Neural progenitor cell (in vitro differentiated cells): ENCODE measurements at places on chromosomes 1 and 21. TPM values are rescaled to one million over a fixed set of nuclear protein-coding genes. Genes with fewer than 3 reads are reported as not detected.

DNA sequence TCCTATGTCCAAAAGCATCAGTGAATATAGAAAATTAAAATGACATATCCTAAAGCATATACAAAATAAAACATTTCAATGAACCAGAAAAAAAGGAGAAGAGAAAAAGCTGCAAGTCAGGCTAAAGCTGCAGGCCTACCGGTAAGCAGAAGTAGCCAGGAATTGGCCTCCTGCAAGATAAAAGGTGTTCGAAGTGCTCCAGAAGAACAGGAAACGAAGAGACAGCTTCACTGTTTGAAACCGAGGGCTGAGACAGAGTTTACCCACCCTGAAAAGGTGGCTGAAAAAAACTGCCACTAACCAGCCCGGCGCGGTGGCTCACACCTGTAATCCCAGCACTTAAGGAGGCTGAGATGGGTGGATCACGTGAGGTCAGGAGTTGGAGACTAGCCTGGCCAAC lies 37.4 kb downstream of the NSL1 start:
- DNase-seq = no peak

DNA sequence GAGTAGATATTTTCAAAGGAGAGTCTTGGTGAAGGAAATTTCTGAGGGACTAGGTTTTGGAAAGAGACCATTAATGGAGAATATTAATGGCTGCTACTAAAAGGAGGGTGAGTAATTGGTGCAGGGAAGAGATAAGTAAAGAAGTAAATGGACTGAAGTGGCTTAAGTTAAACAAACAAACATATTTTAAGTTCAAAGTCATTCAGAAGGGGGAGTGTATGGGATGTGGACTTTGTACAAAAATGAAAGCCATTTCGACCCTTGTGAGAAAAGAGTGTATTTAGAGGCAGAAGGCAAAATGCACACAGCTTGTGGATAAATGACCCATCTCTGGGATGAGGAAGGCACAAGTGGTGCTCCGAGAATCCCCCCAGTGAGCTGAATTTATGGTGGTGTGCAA lies 171.7 kb downstream of the BACH1 start:
- DNase-seq = no peak

- no peak for DNase-seq
Observed at GRCh38 chr1:31215065-31215570, 24.6 kb downstream of the NKAIN1 start.

DNA sequence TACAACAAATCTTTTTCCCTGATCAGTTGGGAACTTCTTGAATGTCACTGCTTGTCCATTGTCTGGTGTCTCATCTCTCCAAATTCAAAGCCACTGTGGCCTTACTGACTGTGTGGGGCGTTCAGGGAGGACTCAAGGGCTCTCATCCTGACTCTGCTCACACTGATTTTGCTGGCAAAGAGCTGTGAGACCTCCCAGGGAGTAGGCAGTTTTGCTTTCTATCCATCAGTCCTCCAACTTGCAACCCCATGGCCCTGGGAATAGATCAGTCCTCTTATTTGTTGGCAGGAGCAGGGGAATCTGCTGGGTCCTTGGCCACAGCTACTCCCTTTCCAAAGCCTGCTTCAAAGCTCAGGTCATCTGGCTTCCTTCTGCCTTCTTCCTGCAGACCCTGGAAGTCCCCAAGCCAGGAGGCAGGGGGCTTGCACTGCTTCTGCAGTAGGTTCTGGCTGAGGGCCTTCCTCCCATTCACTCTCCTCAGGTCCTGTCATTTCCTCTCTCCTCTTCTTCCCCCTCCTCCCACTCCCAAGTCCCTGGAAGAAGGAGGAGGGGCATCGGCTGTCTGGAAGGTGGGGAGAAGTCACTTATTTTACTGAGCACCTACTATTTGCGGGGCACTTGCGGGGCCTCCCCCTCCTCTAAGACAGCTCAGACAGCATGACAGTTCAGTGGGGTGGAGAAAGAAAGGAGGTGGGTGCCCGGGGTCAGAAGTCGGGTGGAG lies 876 bp upstream of the NAV1 start:
- peak; percentile 38 for DNase-seq

GRCh38 chr1:224081604-224082003 lies 32.3 kb upstream of the FBXO28 start:
- DNase-seq = no peak

- no peak for DNase-seq
Observed at GRCh38 chr1:150080784-150081183, 13.2 kb downstream of the VPS45 start.

- DNase-seq = no peak
Observed at GRCh38 chr21:20646431-20647165, 351.6 kb upstream of the NCAM2 start.

DNA sequence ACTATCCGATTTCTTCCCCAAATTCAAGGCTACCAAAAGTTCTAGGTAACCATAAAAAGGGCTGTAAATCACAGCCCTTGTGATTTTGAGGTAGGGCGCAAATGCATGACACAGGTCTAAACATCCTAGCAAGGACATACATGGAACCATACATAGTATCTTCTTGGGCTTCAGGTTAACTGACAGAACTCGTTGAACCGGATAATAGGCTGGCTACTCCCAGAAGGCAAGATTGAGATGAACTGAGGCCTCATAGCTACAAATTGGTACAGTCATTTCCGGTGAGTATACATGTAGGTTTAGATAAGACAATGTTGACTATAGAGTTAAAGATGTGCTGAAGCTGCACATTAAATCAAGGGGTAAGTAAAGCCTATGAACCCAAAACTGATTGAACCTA lies 27.3 kb upstream of the TP53BP2 start:
- DNase-seq = no peak

- DNase-seq = no peak
Observed at GRCh38 chr1:194658090-194658439, 1471.7 kb upstream of the B3GALT2 start.

DNA sequence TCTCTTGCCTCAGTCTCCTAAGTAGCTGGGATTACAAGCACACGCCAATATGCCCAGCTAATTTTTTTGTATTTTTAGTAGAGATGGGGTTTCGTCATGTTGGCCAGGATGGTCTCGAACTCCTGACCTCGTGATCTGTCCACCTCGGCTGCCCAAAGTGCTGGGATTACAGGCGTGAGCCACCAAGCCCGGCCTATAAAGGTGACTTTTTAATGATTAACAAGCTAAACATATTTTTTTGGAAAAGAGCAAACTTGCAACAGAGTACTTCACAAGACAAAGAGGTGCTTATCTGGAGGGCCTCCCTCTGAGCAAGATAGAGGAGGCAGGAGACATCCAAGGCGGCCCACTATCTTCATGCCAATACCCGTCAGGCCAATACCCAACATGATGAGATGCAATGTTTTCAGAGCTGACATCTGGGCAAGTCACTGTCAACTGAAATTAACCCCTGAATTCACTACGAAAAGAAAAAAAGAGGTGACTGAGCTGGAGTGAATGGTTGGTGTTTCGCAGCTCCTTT lies 10.5 kb downstream of the BCAR3 start:
- no peak for DNase-seq

- no peak for DNase-seq
Observed at GRCh38 chr1:84247425-84248220, 53.9 kb upstream of the SAMD13 start.

DNA sequence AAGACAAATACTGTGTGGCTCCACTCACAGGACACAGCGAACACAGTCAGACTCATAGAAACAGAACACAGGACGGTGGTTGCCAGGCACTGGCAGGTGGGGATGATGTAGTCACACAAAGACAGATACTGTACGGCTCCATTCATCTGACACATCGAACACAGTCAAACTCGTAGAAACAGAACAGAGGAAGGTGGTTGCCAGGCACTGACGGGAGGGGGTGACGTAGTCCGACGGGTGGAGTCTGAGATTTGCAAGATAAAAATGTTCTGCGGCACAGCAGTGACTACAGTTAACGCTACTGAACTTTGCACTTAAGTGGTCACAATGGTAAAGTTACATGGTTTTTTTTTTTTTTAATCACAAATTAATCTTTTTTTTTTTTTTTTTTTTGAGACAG lies 18.7 kb downstream of the C21orf58 start:
- no peak for DNase-seq

DNA sequence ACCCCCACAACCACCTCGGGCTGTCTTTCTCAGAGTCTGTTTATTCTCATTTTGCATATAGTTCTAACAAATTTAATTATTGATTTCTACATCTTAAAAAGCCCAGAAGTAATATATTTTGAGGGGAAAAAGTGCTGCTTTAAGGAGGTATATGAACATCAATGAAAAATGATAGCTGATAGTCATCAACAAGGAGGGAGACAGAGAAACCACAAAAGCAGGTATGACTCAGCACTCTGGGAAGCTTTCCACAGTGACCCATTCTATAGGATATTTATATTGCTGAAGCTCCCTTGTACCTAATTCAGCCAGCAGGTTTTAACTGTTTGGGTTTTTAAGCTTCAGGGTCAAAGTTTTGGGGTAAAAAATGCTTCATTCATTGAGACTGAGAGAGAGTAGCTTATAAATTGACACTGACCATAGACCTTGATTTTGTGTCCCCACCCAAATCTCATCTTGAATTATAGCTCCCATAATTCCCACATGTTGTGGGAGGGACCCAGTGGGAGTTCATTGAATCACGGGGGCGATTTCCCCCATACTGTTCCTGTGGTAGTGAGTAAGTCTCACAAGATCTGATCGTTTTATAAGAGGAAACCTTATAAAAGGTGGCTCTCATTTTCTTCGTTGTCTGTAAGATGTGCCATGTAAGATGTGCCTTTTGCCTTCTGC lies 27.4 kb downstream of the VANGL1 start:
- DNase-seq = no peak

DNA sequence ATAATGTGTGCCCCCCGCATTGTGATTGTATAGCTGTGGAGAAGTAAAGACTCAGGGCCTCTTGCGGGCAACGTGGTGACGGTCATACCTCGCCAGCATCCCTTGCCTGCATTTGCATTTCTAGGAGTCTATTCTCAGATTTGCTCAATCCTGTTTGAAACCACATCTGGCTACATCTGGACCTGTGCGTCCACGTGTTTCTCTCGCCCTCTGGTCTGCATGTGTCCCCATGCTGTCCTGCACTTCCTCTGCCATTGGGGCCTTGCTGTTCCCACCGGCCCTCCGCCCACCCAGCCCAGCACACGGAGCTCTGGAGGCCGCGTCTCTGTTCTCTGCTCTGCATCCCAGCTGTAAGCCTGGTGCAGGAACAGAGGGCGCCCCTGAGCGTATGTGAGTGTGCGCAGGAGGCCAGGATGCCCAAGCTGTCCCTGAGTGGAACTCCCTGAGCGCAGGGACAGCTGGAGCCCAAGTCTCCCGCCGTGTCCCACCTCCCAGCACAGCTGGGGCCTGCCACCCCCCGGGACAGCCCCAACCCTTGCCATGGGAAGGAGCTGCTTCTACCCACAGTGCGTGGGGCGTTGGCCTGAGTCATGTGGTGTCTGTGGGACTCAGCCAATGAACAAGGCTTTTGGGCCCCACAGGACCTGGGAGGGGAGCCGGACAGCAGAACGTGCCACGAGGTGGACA lies 1.6 kb downstream of the KRTAP10-2 start:
- no peak for DNase-seq

DNA sequence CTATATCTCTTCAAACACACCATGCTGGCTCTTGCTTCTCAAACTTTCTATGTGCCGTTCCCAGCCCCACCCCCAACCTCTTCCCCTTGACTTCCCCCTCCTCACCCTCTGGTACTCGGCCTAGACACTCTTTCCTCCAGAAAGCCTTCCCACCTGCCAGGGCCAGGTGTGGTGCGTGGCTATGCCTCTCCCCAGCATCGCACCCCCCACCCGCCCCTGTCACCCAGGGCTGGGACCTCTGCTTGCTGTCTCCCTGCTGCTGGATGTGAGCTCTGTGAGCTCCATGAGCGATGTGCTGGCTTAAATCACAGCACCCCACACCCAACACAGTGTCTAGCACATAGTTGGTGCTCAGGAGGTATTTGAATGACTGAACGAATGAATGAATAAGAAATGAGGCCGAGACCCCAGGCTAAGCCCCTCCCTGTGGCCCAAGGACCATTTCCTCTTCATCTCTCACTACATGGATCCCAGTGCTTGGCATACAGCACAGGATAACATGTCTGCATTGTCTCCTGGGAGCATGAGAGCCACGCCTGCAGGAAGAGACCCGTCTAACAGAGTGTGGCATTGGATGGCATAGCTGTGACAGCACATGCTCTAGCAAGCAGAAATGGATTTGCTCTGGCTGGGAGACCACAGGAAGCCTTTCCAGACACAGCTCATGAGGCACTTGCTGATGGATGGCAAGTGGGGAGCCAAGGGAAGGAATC lies 19.7 kb downstream of the TNNT2 start:
- DNase-seq = no peak

DNA sequence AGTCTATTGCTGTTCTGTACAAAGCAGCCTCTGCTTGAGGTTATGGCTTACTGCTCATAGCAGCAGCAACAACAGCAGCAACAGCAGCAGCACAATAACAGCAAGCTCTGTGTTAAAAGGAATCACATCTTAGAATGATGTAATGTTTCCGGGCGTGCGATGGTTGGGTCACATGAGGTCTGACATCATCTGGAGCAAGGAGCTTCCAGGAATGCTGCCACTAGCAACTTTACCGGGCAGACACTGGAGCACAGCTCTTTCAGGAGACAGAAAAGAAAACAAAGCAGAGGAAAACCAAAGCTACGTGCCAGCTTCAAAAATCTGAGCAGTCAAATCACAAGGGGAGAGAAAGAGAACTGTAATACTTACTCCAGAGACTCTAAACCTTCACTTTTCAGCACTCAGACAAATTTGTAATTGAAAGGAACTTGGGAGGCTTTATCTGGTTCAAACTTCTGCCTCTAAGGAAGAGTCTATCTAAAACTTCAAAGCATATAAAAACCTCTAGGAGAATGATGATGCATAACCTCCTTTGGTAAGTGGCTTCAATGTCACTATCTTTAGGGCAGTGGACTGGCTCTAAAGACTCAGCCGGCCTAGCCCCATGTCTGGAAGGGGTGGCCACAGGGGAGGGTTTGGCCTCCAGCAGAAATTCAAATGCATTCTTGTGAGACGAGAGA lies 28.3 kb upstream of the RAB3GAP2 start:
- DNase-seq = peak; percentile 39

DNA sequence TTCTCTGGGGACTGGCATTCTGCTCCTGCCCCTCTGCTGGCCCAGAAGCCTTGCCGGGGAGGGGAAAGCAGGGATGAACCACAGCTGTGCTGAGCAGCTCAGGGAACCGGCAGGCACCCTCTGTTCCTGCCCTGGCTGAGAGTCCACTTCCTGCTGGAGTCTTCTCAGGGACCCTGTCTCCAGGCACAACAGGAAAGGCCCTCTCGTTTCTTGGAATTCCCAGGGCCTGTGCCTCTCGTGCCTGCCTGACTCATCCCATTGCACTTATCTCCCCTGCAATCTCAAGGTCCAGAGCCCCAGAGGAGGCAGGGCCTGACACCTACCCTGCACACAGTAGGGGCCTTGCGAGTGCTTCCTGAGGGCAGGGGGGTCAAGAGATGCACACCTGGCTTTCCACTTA lies 1.1 kb upstream of the EDN2 start:
- DNase-seq = no peak

Gene RGS8
- 0.87 and 0.99 TPM in 2 replicates for total RNA-seq

Gene FAM177B
- total RNA-seq = not detected in 2 replicates

Gene TMEM63A
- 5.1 and 12.3 TPM in 2 replicates for total RNA-seq

Gene METTL25B
- 21.4 and 26.5 TPM in 2 replicates for total RNA-seq

Gene GJA4
- not detected in 2 replicates for total RNA-seq

Gene CLEC20A
- total RNA-seq = not detected in 2 replicates

Gene TBX15
- total RNA-seq = 2.8 and 2.9 TPM in 2 replicates

Gene PTAFR
- total RNA-seq = not detected in 2 replicates

Gene CYP4X1
- total RNA-seq = 0.17 and 0.19 TPM in 2 replicates

Gene BSDC1
- 47.5 and 67.4 TPM in 2 replicates for total RNA-seq
